ENCODE measurements at places on chromosomes 7 and 10.

- no peak for DNase-seq
These were observed 48.3 kb downstream of the LANCL2 start for GRCh38 chr7:55413442-55413841.

DNA sequence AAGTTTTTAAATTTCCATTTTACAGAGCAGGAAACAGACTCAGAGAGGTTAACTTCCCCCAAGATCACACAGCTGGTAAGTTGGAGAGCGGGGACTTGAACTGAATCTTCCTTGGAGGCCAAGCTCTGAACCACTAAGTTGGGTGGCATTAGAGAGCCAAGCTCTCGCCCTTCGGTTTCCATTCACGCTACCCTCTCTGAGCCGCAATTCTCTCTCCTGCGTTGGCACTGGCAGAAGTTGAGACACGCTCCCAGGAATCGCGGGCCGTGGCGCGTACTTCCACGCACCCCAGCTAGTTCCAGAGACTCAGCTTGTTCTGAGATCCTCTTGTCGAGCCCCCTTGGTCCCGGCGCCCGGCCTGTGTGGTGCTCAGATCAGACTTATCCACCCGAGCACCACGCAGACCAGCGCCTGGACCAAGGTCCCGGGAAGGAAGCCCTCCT lies 29.3 kb upstream of the VAX1 start:
- DNase-seq: no peak

DNA sequence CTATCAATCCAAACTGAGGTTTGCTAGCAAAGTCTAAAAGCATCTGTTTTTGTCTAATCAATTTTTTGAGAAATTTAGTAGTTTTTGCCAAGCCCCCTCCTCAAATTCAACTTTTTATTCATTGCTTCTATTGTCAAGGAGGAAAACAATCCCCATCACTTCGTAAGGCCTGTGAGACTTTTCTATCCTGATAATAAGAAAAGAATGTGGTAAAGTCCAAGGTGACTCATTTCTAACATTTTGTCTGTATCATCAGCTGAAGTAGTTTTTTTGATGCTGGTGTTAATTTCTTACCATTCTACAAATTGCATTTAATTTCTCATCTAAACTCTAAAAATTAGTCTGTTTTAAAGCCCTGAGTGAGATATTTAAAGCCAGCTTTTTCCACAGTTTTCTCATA lies 11.7 kb downstream of the ANK3 start:
- DNase-seq: peak; percentile 37

DNA sequence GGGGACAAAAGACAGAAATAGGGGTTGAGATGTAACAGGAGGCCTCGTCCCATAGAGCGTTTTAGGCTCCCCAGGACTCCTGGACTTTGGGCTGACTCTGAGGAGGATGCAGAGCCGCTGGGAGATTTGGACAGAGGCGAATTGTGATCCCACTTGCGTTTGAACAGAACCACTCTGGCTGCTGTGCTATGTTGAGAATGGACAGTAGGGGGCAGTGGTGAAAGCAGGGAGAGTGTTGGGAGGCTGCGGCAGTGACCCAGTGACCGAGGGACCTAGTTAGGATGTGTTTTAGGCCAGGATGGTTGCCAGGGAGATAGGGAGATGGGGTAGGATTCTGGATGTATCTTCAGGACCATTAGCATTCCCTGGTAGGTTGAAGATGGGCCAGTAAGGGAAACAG lies 271.6 kb downstream of the CCDC3 start:
- no peak for DNase-seq

DNA sequence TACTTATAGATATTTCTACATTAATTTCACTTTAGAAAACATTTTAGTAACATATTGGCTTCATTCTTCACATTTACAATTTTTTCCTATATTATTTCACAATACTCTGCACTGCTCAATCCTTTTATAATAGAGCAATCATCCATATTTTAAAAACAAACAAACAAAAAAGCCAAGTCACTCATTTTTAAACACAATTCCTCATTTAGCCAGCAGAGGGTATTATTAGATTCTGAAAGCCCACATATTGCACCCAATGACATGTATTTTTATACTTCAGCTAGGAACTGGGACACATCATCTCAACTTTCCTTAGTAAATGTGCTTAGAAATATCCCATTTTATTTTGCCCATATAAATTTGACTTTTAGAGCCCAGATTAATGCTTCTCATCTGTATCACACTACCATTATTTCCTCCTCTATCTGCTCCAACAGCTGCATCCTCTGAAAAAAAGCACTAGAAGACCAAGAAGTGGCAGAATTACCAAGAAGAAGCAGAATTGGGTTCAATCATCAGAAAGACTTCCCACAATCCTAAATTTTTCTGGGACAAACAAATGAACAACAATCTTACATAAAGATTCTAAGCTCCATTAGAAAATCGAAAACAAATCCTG lies 29.5 kb downstream of the CTNNA3 start:
- DNase-seq: peak; percentile 25

Data from fibroblast of upper back skin (primary cell).